ENCODE measurements at places on chromosomes 6 and 20.
A peak's percentile ranks its signal among the peaks of the same experiment; 100 is the strongest.

DNA sequence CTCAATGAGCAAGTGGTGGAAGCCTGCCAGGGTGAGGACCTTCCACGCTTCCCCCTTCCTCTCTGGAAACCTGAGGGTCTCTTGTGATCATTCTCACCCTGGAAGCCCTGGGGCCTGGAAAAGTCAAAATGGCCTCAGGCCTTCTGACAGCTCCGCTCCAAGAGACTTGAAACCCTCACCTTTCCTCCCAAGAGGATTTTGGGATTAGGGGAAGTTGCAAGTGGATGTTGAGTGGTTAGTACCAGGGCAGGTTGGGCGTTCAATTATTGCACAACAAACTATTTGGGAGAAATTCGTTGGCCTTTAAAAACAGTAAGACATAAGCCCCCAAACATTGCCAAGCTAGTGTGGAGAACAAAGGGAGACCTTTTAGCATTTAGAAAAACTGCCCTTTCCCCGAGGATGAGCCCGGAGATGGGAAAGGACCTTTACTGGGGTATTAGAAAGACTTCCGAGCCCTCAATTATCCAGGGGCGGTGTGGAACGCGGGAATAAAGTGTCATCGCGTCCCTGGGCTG, 4.7 kb downstream of the NKX2-2 start:
- DNase-seq: no peak
- H3K36me3 ChIP-seq: no peaks in the 10 kb centered on the region
- H3K27me3 ChIP-seq: peaks cover 100% of the 10 kb centered on the region
- no peaks in the 10 kb centered on the region for H3K4me1 ChIP-seq
- no peak overlapping the region for H3K27ac ChIP-seq

- H3K27me3 ChIP-seq: no peaks in the 10 kb centered on the region
- H3K4me1 ChIP-seq: peaks cover 6% of the 10 kb centered on the region
- no peak overlapping the region for H3K27ac ChIP-seq
- H3K4me3 ChIP-seq: no peak overlapping the region
- H3K36me3 ChIP-seq: no peaks in the 10 kb centered on the region
- DNase-seq: no peak
Observed at GRCh38 chr6:26118999-26119398, 31.8 kb downstream of the HFE start.

GRCh38 chr6:156617376-156617775, 159.8 kb upstream of the ARID1B start:
- peaks cover 4% of the 10 kb centered on the region for H3K27me3 ChIP-seq
- no peak overlapping the region for H3K27ac ChIP-seq
- no peaks in the 10 kb centered on the region for H3K4me1 ChIP-seq
- no peak overlapping the region for H3K4me3 ChIP-seq
- H3K36me3 ChIP-seq: no peaks in the 10 kb centered on the region

DNA sequence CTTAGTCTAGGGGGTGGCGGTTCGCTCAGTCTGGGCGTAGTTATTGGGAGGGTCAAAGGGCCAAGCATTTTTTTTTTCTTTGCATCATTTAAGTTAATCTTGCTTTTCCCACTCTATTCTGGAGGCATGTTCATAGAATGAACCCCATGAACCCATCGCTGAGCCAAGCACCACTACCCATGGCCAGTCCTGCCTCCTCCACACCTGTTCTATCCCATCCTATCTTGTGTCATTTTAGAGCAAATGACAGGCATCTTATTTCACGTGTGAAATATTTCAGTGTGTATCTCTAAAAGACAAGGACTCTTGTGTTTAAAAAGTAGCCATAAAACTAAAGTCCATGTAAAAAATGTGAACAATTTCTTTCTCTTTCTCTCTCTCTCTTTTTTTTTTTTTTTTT, 13.9 kb downstream of the SRC start:
- no peak overlapping the region for H3K27ac ChIP-seq
- H3K36me3 ChIP-seq: no peaks in the 10 kb centered on the region
- no peaks in the 10 kb centered on the region for H3K27me3 ChIP-seq
- H3K4me3 ChIP-seq: no peak overlapping the region
- no peaks in the 10 kb centered on the region for H3K4me1 ChIP-seq

GRCh38 chr20:57330998-57331397, 1.4 kb downstream of the SPO11 start:
- H3K4me3 ChIP-seq: no peak overlapping the region
- no peaks in the 10 kb centered on the region for H3K36me3 ChIP-seq
- no peak overlapping the region for H3K27ac ChIP-seq
- no peak for DNase-seq
- no peaks in the 10 kb centered on the region for H3K4me1 ChIP-seq
- H3K27me3 ChIP-seq: no peaks in the 10 kb centered on the region

DNA sequence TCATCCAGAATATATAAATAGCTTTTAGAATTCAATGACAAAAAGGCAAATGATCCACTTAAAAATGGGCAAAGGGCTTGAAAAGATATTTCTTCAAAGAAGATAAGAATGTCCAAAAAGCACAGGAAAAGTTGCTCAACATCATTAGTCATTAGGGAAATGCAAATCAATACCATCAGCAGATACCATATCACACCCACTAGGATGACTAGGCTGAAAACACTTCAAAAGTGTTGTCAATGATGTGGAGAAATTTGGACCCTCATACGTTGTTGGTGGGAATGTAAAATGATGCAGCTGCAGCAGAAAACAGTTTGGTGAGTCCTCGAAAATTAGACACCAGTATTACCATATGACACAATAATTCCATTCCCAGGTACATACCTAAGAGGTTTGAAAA, 303.6 kb upstream of the SLC35B3 start:
- no peaks in the 10 kb centered on the region for H3K4me1 ChIP-seq
- no peak overlapping the region for H3K27ac ChIP-seq
- H3K4me3 ChIP-seq: no peak overlapping the region
- no peaks in the 10 kb centered on the region for H3K27me3 ChIP-seq
- no peaks in the 10 kb centered on the region for H3K36me3 ChIP-seq

- no peak overlapping the region for H3K27ac ChIP-seq
- H3K36me3 ChIP-seq: no peaks in the 10 kb centered on the region
- H3K4me1 ChIP-seq: peaks cover 9% of the 10 kb centered on the region
- DNase-seq: peak; percentile 51
Observed at GRCh38 chr20:38304845-38305447, 990 bp downstream of the BPI start.

- peaks cover 3% of the 10 kb centered on the region for H3K4me1 ChIP-seq
- no peaks in the 10 kb centered on the region for H3K36me3 ChIP-seq
- no peak for DNase-seq
- H3K27me3 ChIP-seq: no peaks in the 10 kb centered on the region
Observed at GRCh38 chr6:130632897-130633296, 194.3 kb upstream of the SMLR1 start.

GRCh38 chr20:50053362-50054230, 59.4 kb downstream of the UBE2V1 start:
- no peak for DNase-seq
- H3K27ac ChIP-seq: no peak overlapping the region
- H3K4me3 ChIP-seq: no peak overlapping the region
- no peaks in the 10 kb centered on the region for H3K36me3 ChIP-seq
- peaks cover 16% of the 10 kb centered on the region for H3K4me1 ChIP-seq

- H3K4me1 ChIP-seq: peaks cover 62% of the 10 kb centered on the region
- no peaks in the 10 kb centered on the region for H3K36me3 ChIP-seq
- H3K27ac ChIP-seq: no peak overlapping the region
- no peaks in the 10 kb centered on the region for H3K27me3 ChIP-seq
- no peak overlapping the region for H3K4me3 ChIP-seq
Observed at GRCh38 chr6:34359418-34360158, 32.9 kb downstream of the NUDT3 start.

DNA sequence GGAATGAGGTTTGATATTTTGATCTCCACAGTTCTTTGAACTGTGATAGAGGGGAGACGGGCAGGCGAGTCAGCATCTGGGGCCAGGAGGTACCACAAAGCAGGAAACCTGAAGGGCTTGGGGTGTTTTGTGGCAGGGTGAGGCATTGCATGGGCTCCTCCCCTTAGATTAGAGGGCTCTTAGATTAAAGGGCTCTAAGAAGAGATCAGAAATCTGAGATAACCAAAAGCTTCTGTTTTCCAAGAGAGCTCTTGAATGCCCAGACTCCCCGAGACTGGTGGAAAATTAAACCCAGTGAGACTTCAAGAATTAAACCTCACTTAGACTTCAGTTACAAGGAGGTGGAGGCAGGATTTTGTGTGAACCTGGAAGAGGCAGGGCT, 2.4 kb upstream of the GPX5 start:
- H3K4me1 ChIP-seq: no peaks in the 10 kb centered on the region
- no peak overlapping the region for H3K27ac ChIP-seq
- no peak for DNase-seq
- no peak overlapping the region for H3K4me3 ChIP-seq
- no peaks in the 10 kb centered on the region for H3K36me3 ChIP-seq

DNA sequence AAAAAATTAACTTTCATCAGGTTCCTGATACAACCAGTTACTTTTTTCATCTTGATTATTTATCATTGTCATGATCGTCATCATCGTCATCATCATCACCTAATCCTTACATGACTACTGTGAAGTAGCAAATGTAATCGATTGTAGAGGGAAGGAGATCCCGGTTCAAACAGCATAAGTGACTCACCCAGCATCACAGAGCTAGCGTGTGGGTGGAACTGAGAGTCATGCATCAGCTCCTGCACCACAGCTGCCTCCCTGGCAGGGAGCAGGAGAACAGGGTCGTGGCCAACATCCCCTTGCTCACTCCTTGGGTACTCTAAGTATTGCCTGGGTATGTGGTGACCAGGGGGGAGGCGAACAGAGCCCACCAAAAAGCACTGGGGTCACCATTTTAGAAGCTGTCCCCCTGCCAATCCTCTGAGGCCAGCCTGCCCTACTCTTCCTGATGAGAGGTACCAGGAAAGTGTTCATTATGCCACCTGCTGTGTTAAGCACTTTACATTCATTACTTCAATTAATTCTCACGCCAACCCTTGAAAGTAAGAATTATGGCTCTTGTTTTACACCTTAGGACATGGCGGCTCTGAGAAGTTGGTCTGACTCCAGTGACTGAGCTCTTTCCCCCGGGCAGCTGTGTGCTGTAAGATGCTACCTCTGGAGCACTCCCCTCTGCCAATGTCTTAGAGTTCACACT, 425.2 kb downstream of the CD83 start:
- peaks cover 5% of the 10 kb centered on the region for H3K4me1 ChIP-seq
- H3K36me3 ChIP-seq: no peaks in the 10 kb centered on the region
- H3K4me3 ChIP-seq: no peak overlapping the region
- no peak overlapping the region for H3K27ac ChIP-seq

DNA sequence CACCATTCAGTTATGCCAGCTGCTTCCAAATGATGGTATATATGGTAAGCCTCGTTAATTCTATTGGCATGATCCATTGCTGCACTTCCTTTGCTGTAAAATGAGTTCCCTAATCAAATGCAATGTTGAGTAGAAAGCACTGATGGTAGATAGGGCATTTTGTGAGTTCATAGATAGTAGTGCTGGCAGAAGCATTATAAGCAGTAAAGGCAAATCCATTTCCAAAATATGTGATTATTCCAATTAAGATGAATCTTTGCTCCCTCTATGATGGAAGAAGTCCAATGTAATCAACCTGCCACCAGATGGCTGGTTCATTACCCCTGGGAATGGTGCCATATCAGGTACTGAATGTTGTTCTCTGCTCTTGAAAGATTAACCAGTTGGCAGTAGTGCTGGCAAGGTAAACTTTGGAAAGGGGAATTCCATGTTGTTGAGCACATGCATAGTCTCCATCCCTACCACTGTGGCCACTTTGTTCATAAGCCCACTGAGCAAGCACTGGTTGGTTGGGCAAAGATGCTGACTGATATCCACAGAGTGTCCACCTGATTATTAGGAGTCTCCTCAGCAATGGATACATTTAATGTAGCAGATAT, 5.6 kb upstream of the TBPL1 start:
- peaks cover 6% of the 10 kb centered on the region for H3K4me1 ChIP-seq
- no peak overlapping the region for H3K4me3 ChIP-seq
- no peak overlapping the region for H3K27ac ChIP-seq
- H3K36me3 ChIP-seq: no peaks in the 10 kb centered on the region

DNA sequence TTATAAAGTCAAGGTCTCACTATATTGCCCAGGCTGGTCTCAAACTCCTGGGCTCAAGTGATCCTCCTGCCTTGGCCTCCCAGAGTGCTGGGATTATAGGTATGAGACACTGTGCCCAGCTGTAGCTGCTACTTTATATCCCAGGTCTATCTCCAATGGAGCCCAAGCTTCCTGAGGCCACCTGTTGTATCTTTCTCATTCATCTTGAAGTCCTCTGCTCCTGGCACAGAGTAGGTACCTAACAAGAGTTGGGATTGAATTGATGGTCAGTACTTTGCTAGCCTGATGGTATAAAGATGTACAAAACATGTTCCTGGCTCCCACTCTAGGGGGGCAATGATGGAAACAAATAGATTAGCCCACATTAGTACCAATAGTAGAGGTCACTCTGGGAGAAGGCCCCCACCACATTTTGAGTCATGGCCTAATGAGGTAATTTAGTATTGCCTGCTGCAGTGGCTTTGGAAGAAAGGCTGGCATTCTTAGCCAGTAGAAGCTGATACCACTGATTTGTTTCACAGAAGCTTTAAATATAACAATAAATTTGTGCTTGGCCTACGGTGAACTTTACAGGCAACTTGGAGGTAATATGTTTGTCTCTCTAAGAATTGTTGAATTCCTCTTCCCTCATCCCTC, 5.4 kb downstream of the PTPN1 start:
- peaks cover 96% of the 10 kb centered on the region for H3K4me1 ChIP-seq
- H3K27me3 ChIP-seq: no peaks in the 10 kb centered on the region
- no peak overlapping the region for H3K4me3 ChIP-seq
- H3K27ac ChIP-seq: peak overlapping the region; percentile 27

DNA sequence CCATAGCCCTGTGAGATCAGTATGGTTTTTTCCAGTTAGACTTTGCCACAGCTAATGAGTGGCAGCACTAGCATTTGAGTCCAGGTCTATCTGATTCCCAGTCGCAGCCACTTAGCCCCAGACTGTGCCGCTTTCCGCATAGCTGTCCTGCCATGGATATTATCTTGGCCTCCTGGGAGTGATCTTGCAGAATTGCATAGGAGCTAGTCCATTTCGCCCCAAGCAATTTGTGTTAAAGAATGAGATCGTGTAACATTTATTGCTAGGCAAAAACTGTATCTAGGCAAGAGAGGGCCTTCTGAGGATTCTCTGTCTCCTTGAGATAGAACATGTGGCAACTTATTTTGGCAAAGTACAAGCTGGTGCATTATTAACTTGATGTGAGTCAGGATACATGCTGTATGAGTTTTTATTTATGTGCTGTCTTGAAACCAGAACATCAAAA, 74.2 kb downstream of the EZR start:
- no peaks in the 10 kb centered on the region for H3K27me3 ChIP-seq
- no peaks in the 10 kb centered on the region for H3K36me3 ChIP-seq
- no peak for DNase-seq
- H3K4me3 ChIP-seq: no peak overlapping the region
- no peaks in the 10 kb centered on the region for H3K4me1 ChIP-seq

Data from heart left ventricle (tissue), 16 donors.